MV-4-11 (cell line): ENCODE measurements at places on chromosomes 2 and 18.

GRCh38 chr2:183057333-183057985 is 19.2 kb upstream of the NCKAP1 start:
- no peak for DNase-seq

DNA sequence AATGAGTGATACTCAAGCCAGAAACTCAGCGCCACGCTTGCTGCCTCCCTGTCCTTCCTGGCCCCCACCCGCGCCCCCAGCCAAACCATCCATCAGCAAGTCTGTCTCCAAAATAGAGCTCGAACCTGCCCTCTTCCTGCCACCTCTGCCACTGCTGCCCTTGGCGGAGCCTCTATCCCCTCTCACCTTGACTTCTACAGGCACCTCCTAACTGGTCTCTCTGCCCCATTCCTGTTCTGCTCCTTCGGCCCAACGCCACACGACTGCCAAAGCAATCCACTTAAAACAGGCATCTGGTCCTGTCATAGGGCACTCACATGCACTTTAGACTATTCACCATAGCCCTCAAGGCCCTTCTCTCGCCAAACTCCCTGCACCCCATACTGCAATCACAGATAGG is 210.3 kb upstream of the SMAD2 start:
- no peak for DNase-seq

- no peak for DNase-seq
Observed at GRCh38 chr2:159243529-159243928, 43.0 kb downstream of the WDSUB1 start.

DNA sequence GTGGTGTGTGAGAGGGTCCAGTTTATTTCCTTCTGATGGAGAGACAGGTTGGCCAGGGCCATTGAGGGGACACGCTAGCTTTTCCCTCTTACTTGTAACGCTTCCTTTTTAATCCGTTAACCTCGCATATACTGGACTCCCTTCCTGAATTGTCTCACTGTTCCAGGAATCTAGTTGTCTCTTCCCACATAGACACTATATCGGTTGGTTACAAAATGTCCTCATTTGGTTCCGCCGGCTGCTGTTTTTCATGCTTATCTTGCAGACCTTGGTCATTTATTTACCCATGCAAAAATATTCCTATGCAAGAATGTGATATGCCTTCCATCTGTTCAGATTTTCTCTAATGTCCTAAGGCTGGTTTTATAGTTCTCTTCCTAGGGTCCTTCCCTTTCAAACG is 35.0 kb downstream of the NEURL3 start:
- DNase-seq: no peak

DNA sequence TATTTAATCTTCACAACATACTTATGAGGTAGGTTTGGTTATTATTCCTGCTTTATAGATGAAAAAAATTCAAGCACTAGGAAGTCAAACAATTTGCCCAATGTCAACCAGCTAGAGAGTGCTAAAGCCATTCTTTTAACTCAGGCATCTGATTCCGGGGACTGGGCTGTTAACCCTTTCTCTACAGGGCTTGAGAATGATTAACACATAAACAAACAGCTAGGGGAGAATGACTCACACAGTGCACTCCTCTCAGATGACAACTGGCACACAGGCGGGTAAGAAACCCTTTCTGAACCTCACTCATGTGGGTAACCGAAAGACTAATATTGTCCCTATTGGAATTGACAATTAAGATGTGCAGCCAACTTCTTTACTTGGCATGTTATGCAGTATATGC is 86.3 kb upstream of the FSHR start:
- DNase-seq: no peak

GRCh38 chr2:191643429-191643828 is 34.5 kb upstream of the NABP1 start:
- no peak for DNase-seq
